Activated T-helper 17 cell treated with anti-CD3 and anti-CD28 coated beads, Interleukin-2, amount 50 U/mL, for 72 hours (primary cell): ENCODE measurements at places on chromosomes 4 and X. TPM values are rescaled to one million over a fixed set of nuclear protein-coding genes. Genes with fewer than 3 reads are reported as not detected.

DNA sequence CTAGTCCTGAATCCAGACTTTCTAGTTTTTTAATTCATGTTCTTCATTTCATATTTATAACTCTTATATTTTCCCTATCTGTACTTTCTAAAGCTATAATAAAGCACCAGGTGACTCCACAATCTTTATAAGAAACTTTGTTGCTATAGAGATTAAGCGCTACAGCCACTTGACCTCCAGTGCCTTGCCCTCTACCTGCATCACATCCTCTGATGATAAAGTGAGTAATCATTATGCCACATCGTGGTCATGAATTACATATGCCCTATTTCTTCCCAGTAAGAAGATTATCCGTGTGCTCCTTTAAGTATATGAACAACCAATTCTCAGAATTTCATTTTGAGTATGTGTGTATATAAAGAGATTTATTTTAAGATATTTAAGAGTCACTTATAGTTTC, 6.8 kb upstream of the DYNLT3 start:
- ATAC-seq, result peak; percentile 70

GRCh38 chr4:25174674-25175073, 14.4 kb upstream of the SEPSECS start:
- no peak for ATAC-seq

GRCh38 chr4:23135792-23136645, 443.3 kb downstream of the GBA3 start:
- no peak for ATAC-seq

DNA sequence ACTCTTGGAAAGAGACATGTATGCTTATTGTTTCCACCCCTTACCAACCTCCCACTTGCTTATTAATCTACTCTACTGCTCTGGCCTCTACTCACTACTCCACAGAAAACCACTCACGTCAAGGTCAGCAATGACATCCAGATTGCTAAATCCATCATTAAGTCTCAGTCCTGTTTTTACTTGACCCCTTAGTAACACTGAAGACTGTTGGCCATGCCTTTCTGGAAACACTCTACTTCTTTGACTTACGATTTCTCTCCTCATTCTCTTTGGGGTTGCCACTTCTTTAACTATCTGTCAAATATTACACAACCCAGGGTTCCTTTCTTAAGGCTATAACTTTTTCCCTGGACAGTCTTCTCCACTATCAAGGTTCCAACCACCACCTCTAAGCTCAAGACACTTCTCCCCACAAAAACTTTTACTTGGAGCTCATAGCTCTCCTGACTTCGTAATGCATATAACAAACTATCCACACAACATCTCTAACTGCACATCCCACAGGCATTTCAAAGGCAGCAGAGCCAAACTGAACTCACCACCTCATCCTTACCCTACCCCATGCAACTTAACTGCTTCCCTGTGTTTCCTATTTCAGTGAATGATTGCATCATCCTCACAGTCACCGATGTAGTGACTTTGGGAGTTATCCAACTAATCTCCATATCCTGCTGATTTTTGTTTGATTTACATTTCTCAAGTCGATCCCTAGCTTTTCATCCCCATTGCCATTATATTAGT, 15.8 kb upstream of the MAGEA4 start:
- no peak for ATAC-seq

DNA sequence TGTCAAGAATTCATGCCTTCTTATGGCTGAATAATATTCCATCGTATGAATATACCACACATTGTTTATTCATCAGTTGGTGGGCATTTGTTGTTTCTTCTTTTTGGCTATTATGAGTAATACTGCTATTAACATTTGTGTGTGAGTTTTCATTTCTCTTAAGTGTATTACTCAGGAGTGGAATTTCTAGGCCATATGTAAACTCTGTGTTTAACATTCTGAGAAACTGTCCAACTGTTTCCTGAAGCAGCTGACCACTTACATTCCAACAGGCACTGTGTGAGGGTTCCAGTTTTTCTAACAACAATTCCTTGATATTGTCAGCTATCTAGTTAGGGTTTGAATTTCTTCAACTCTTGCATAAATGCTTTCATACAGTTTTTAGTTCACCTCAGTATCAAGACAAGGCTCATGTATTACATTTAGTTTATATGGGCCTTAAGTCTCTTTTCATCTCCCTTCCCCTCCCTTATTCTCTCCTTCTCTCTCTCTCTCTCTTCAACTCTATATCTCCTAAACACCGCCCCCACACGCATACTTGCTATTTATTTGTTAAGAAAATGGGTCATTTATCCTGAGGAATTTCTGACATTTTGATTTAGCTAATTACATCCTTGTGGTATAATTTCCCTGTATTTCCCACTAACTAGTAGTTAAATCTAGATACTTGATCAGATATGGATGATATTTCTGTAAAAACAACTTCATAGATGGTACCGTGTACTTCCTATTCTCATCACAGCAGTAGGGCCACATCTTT, 77.4 kb downstream of the WDR19 start:
- no peak for ATAC-seq

DNA sequence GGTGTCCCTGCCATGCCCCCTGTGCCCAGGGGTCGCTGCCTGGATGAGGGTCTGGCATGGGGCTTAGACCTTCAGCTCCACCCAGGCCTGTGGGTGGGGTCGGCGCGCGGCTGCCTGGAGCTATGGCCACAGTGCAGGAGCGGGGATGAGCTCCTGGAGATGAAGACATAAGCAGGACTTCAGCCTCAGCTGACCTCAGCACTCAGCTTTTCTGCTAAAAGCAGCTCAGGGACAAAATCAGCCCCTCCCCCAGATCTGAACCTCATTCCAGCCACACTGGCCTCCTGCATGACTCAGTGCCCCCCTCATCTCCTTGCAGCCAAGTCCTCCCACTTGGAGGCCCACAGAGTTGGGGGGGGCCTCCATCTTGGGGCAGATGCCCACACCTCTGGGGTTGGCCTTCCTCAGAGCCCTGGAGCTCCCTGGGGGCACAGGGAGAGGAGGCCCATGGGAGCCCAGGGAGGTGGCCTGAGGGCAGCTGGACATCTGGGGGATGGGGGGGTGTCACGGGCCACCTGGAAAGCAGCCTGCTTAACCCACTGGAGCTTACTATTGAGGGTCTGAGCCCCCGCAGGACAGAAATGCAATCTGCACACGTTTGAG, 19.4 kb upstream of the CPLX1 start:
- no peak for ATAC-seq

GRCh38 chr4:136650541-136651277, 881.6 kb downstream of the PCDH18 start:
- ATAC-seq, result no peak

GRCh38 chrX:104113222-104113965, 1.1 kb downstream of the ZCCHC18 start:
- ATAC-seq, result peak; percentile 60

DNA sequence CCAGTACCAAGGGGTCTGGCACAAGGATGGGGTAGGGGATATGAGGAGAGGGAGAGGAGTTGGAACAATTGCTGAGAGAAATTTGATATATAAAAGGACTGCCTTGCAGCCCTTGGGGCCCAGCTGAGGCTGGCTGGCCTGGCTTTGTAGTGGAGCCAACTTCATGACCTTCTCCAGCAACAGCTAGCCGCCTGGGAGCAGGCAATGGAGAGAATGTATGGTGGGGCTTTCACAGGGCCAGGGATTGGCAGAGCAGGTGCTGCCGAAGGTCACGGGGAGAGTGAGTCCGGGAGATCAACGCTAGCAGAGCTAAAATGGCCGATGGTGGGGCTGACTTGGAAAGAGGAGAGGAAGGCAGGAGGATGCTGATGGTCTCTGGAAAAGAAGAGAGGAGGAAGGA, 120.4 kb upstream of the SMIM10 start:
- ATAC-seq, result no peak

The ALAS2 gene
- total RNA-seq, result not detected

The ADH7 gene
- total RNA-seq, result not detected

The RRH gene
- 0.42 TPM for total RNA-seq

The DGKK gene
- not detected for total RNA-seq

The ABLIM2 gene
- total RNA-seq, result 0.53 TPM

The MAGEA1 gene
- total RNA-seq, result not detected

The INTS6L gene
- 15.2 TPM for total RNA-seq

The TXK gene
- 28.8 TPM for total RNA-seq

The HGFAC gene
- total RNA-seq, result not detected

The NFXL1 gene
- total RNA-seq, result 12.4 TPM

The UCHL1 gene
- 1.0 TPM for total RNA-seq
